ENCODE measurements at places on chromosomes 12 and 14.

DNA sequence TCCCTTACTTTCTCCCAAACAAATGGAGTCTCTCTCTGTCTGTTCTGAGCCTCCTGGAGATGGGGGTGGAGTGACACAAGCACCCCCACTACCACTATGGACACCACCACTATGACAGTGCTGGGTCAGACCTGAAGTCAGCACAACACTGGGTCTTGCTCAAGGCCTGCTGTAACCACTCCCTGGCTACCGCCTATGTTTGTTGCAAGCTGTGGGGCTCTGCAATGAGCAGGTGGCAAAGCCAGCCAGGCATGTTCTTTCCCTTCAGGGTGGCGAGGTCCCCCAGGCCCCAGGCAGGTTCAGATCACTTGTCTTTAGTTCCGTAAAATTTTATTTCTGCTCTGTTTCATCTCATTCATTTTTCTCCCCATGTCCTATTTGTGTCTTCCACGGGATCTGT lies 349.8 kb downstream of the TMEM121 start:
- DNase-seq, result no peak

DNA sequence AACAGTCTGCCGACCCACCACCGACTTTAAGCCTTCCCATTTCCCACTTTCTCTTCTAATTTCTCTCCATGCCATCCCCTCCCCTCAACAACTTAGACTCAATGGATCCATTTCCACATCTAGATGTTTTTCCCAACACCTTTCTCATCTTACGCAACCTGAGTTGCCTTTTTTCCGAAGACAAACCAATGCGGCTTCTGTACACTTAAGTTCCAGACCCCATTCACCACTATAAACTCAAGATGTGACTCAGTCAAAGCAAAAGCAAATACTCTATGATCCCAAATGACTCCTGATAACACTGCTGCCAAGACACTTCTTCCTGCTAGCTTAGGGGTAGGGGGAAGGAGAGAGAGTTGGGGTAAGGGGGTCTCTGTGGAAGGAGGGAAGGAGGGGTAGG lies 1.3 kb downstream of the IL22 start:
- DNase-seq, result no peak

DNA sequence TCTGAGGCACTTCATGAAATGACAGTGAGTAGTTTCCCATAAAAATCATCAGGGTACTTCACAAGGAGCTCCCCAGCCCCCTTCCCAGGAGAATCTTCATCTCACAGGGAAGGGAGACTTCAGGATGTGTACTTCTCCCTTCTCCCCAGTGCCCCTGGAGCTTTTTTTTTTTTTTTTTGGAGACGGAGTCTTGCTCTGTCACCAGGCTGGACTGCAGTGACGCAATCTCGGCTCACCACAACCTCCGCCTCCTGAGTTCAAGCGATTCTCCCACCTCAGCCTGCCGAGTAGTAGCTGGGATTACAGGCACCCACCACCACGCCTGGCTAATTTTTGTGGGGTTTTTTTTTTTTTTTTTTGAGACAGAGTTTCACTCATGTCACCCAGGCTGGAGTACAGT lies 10.4 kb downstream of the ITPK1 start:
- peak; percentile 82 for DNase-seq

DNA sequence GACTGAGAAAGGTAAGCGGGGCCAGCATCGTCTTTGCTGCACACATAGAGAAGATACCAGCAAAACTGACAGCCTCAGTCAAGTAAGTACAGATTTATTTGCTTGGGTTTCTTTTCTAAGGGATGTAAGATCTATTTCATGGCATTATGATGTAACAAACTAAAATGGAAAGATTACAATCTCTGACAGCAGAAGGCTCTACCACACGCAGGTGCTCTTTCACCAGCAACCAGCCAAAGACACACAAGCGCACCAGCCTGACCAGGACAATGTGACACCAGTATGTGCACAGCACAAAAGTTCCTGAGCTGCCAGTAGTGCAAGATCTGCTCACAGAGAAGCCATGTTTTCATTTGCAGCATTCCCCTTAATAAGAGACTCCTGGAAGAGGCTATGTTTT lies 311.1 kb downstream of the MED13L start:
- DNase-seq, result no peak

- DNase-seq, result no peak
Measured at GRCh38 chr12:96233939-96234461, 39.8 kb downstream of the ELK3 start.

- no peak for DNase-seq
Measured at GRCh38 chr14:96080571-96080970, 41.4 kb downstream of the C14orf132 start.

GRCh38 chr14:96911499-96912149 lies 114.4 kb downstream of the VRK1 start:
- no peak for DNase-seq

GRCh38 chr14:56328021-56328420 lies 209.8 kb downstream of the PELI2 start:
- no peak for DNase-seq

- DNase-seq, result peak; percentile 54
Measured at GRCh38 chr14:21734457-21735074, 60.9 kb upstream of the OR4E1 start.

GRCh38 chr12:79997096-79997791 lies 62.3 kb upstream of the PPP1R12A start:
- no peak for DNase-seq

- DNase-seq, result no peak
Measured at GRCh38 chr12:49887536-49888401, 15.9 kb downstream of the FAIM2 start.

- DNase-seq, result no peak
Measured at GRCh38 chr12:122643207-122643805, 59.9 kb downstream of the HCAR2 start.

- DNase-seq, result no peak
Measured at GRCh38 chr12:96698521-96698920, 208.5 kb upstream of the NEDD1 start.

DNA sequence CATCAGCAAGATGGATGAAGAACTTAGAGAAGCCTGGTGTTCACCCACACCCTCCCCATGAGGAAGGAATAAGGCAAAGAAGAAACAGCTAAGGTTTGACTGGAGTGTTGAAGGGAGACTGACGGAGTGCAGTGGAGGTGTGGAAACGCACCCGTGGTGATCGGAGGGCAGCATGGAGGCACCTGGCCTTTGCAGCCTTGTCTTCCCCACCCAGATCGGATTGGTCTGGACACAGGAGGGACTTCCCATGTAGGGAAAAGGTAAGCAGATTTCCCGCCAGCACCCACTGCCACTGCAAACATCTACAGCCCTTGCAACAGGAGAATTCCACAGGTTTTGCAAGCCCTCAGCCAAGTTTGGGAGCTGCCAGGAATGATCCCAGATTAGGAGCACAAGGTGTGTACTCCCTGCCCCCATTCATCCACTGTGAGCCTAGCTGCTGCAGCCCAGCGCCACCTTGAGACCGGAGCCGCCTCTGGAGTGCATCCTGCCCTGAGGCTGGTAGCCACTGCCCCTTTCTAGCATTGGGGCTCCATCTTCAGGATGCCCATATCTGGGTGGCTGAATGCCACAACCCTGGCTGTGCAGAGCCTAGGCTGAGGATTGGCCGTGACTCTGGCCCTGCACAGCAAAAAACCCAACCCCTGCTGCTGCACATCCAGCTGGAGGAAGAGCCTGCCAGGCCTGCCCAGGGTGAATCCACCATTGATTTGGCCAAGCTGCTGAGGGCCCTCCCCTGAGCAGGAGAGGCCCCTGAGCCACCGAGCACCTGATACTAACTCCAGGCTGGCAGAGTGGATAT lies 411.1 kb downstream of the TMEM121 start:
- DNase-seq, result no peak

- DNase-seq, result no peak
Measured at GRCh38 chr14:95328729-95329503, 9.2 kb upstream of the CLMN start.

- DNase-seq, result no peak
Measured at GRCh38 chr14:36512585-36513003, 7.4 kb downstream of the NKX2-1 start.

- no peak for DNase-seq
Measured at GRCh38 chr14:67926821-67927220, 107.2 kb downstream of the RAD51B start.

GRCh38 chr12:3535431-3535841 lies 44.4 kb downstream of the PRMT8 start:
- no peak for DNase-seq

DNA sequence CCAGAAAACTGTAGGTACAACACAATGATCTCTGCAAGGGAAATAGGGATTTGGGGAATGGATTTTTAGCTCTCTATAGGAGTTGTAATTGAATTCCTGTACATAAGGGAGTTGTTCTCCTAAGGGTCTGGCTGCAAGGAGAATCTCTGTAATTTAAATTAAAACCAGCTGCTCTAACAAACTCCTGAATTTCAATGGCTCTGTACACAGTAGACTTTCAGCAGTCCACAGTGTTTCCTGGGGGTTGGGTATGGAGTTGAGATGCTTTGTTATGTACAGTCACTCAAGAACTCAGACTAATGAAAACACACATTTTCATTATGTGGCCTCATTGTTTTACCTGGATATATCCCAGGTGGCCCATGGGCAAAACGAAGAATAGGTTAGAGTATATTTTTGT lies 93.2 kb downstream of the NAV3 start:
- no peak for DNase-seq

DNA sequence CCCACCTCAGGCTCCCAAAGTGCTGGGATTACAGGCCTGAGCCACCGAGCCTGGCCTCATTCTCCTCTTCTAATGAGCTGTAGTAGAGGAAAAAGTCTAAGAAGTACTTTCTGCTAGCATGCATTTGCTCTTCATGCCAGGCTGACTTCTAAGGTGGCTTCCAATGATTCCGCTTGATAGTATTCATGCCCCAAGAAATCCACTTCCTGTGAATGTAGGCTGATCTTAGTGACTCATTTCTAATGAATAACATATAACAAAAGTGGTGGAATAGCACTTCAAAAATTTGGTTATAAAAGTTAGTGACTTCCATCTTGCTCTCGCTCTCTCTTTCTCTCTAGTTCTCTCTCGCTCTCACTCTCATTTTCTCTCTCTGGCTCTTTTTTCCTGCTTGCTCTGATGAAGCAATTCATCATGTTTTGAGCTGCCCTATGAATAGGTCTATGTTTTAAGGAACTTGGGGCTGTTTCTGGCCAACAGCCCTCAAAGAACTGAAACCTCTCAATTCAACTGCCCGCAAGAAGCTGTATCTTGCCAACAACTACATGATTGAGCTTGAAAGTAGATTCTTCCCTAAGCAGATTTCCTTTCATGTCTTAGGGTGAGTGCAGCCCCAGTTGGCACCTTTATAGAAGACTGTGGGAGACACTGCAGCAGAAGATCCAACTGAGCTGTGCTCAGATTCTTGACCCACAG lies 282.9 kb downstream of the RMST start:
- DNase-seq, result no peak

DNA sequence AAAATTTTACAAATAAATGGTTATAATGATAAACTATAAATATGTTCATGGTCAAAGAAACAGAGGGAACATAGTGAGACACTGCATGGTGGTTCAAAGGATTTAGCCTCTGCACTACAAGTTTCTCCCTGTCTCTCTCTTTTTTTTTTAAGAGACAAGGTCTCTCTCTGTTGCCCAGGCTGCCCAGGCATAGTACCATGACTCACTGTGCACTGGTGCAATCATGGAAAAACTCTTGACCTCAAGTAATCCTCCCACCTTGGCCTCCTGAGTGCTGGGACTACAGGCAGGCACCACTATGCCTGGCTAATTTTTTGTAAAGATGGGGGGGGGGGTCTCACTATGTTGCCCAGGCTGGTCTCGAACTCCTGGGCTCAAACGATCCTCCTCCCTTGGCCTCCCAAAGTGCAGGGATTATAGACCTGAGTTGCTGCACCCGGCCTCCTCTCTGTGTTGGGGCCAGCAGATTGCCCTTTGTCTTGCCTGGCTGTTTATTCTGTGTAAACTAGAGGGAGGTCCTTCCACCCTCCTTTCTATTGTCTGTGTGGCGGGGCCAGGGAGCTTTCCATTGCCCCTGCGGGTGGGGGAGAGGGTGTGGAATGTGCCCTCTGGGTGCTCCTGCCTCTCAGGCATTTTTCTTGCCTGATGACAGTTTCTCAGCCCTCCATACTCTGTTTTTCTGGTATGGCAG lies 22.1 kb downstream of the MTHFD1 start:
- DNase-seq, result peak; percentile 92

DNA sequence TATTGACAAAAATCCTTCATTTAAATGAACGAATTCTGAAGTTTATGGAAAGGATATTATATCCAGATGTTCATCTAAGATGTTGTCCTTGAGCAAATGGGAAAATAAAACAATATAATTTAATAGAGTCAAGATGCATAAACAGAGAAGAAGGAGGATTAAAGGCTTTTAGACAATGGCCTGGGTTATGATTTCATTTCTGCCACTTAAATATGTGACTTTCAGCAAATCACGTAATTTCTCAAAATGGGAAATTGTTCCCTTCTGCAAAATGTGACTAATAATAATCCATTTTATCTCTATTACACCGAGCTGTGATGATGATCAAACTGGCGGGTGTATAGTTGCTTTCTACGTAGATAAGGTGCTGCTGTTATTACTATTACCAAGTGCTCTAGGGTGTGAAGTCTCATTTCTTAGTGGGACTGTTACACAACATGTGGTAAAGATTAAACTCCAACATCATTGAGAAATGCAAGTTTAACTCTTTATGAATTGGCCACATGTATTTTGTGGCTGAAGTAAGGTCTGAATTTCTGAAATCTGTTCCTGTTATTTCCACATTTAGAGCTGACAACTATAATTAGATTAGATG lies 157.0 kb downstream of the MYRFL start:
- peak; percentile 19 for DNase-seq

- DNase-seq, result peak; percentile 26
Measured at GRCh38 chr12:43981726-43982125, 145.8 kb downstream of the TMEM117 start.

GRCh38 chr14:39266525-39266870 lies 32.8 kb downstream of the MIA2 start:
- DNase-seq, result peak; percentile 36

DNA sequence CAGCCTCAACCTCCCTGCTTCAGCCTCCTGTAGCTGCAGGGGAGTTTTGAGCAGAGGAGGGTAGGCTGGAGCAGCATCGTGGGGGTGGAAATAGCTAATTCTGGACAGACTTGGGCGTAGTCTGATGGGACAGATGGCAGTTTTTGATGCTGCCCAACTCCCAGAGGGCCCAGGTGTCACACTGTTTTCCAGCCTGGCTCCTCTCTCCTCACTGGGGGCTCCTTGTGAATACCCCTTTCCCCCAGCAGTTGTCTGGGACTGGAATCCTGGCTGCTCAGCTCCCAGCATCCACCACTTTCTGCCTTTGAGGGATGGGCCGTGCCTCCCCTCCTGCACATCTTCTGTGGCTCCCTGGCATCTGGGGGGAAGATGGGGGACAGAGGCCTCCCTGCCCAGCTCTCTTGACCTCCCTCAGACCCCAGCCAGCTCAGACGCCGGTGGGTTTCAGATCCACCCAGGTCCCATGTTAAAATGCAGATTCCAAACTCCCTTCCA lies 34.0 kb downstream of the SH2B3 start:
- no peak for DNase-seq

GRCh38 chr14:22653012-22653621 lies 9.0 kb upstream of the OR6J1 start:
- peak; percentile 66 for DNase-seq

All from NCI-H226 (cell line).